ENCODE measurements at places on chromosomes 12 and 14.

DNA sequence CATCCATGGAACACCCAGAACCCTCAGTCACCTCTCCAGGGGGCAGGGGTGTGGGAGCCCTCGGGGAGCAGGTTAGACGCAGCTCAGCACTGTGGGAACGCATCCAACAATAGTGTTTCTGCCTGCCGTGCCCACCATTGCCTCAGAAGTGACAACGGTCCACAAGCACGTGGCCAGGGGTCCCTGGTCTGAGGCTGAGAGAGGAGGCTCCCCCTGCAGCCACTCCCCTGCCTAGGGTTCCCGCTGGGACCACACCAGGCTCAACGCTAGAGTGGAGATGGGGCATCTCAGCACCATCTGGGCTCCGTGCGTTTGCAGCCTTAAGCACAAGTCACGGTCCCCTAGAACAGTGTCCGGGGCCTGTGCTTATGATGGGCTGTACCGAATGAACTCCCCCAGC lies 62.7 kb downstream of the TESC start:
- DNase-seq: no peak

DNA sequence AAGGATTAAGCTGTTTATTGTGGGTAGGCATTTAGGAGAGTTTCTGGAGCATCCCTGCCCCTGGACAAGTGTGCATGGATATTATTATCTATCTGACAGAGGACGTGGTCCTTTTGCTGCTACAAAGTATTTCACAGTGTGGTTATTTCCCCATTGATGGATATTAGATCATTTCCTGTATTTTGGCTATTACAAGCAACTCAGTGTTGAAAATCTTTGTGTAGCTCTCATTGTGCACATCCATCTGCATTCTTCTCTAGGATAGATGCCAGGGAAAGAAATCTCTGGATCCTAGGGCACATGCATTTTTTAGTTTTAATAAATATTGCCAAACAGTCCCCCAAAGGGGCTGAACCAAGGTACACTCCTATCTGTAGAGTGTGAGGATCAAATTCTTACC lies 154.3 kb upstream of the SRRM4 start:
- no peak for DNase-seq

- peak; percentile 51 for DNase-seq
Observed at GRCh38 chr14:75132382-75133086, 5.7 kb upstream of the NEK9 start.

- no peak for DNase-seq
Observed at GRCh38 chr14:67566908-67567307, 33.2 kb downstream of the PIGH start.

- DNase-seq: no peak
Observed at GRCh38 chr14:34610101-34610500, 19.8 kb downstream of the SNX6 start.

DNA sequence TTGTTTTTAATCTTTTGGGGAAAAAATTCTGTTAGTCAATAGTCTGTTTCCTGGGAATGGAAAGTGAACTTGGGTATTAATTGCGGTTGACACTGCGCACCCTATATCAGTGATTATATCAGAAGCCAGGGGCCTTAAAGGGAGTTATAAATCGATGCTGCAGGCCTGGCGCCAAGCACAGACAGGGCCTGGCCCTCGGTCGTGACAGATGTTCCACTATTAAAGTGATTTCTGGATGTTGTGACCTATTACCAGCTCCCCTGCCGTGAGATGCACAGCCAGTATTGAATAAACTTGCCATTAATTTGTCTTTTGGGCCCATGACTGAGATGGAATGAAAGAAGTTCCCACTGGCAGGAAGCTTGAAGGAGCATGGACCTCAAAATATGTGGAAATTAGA lies 45.1 kb upstream of the KITLG start:
- no peak for DNase-seq

- no peak for DNase-seq
Observed at GRCh38 chr14:65413739-65414045, 1.2 kb downstream of the FUT8 start.

- no peak for DNase-seq
Observed at GRCh38 chr14:71625891-71626701, 306.1 kb upstream of the RGS6 start.

- no peak for DNase-seq
Observed at GRCh38 chr12:112496496-112496895, 77.7 kb downstream of the PTPN11 start.
